ENCODE measurements at places on chromosomes 2 and 18.

DNA sequence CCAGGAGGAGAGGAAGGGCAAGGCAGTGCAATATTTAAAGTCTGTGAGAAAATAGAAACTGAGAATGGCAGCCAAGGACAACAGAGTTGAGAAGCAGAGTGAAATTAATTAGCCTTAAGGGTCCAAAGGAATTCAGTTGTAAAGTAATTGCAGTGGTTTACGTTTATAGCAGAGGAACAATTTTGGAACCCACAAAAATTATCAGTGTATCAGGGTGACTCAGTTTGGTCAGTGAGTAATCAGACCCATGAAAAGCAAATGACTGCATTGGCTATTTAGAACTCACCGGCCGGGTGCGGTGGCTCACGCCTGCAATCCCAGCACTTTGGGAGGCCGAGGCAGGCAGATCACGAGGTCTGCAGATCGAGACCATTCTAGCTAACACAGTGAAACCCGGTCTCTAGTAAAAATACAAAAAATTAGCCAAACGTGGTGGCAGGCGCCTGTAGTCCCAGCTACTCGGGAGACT lies 245.8 kb upstream of the SLC39A10 start:
- no peak for DNase-seq

DNA sequence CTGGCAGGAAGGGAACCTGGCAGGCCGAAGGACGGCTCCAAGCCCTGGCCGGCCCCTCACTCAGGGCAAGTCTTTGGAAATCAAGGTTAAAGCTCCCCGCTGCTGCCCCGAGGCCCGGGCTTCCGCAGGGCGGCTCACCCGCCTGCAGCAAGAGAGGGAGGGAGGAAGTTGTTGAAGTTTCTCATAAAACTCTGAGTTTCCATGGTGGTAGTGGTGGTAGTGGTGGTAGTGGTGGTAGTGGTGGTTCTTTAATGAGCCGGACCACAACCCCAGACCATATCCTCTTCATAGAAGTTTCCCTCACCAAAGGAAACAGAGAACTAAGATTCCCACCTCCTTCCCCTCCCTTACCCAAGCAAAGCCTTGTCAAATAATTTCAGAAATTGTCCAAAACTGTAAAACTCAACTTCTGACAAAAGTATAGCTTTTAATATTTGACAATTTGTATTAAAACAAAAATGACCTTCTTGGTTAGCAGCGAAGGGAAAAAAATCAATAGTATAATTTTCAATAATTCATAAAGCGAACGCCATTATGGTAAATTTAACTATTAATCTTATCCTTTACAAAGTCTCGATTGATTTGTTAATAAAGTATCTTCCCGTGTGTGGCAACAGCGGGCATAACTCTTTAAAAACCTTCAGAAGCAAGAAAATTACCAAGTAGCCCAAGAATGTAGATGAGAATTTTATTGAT lies 1.5 kb upstream of the HOXD10 start:
- DNase-seq = no peak

GRCh38 chr18:32769586-32770053 lies 3.2 kb downstream of the KLHL14 start:
- no peak for DNase-seq

GRCh38 chr2:74690571-74690970 lies 36.5 kb downstream of the SEMA4F start:
- peak; percentile 83 for DNase-seq

DNA sequence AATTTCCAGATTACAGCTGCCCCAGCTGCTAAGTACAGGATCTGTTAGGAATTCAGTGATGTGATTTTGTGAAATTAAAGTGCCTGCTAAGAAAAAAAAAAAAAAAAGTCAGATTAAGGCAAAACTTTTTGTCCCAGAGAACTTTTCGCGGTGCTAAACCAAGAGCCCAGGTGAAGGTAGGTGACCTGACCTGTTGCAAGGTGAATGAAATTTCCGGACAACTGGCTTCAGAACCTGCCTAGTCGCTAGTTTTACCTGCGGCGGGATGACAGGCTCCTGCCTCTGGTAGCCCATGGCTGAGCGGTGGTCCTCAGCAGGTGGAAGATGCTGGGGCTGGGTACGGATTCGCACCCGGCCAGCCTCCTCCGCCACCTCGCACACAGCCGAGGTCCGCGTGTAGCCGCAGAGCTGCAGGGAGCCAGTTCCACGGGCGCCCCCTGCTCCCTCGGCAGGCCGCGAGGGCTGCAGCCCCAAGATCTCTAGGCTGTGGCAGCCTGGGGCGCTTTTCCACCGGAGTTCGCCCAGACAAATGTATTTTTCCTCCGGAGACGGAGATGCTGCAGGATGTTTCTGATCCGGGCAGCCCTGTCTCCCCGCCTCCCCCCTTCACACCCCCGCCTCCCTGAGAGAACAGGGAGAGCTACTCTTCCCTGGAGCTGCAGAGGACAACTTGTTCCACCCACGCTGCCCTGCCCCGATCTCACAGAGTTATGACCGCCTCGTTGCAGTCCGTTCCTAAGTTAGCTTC lies at the start of gene SLC38A11:
Gene SLC38A11 (minus strand): TSS at position 572 of the 748 bp plus-strand sequence. CDS start 278 bp downstream, at position 294.
- no peak for DNase-seq

Data from SK-MEL-5 (cell line).